ENCODE measurements at places on chromosomes 7 and 10. TPM values are rescaled to one million over a fixed set of nuclear protein-coding genes. Genes with fewer than 3 reads are reported as not detected.

Gene CFAP46
- 15.4 TPM for total RNA-seq

Gene HKDC1
- 4.1 TPM for total RNA-seq

Gene FAM25A
- total RNA-seq = not detected

Gene ZNF783
- 18.5 TPM for total RNA-seq

Gene WDR86
- total RNA-seq = 80.6 TPM

Gene ACBD7
- total RNA-seq = 10.7 TPM

Gene CYP2C8
- total RNA-seq = 8.1 TPM

Gene FBXL13
- total RNA-seq = 9.2 TPM

Gene EGR2
- total RNA-seq = 0.71 TPM

DNA sequence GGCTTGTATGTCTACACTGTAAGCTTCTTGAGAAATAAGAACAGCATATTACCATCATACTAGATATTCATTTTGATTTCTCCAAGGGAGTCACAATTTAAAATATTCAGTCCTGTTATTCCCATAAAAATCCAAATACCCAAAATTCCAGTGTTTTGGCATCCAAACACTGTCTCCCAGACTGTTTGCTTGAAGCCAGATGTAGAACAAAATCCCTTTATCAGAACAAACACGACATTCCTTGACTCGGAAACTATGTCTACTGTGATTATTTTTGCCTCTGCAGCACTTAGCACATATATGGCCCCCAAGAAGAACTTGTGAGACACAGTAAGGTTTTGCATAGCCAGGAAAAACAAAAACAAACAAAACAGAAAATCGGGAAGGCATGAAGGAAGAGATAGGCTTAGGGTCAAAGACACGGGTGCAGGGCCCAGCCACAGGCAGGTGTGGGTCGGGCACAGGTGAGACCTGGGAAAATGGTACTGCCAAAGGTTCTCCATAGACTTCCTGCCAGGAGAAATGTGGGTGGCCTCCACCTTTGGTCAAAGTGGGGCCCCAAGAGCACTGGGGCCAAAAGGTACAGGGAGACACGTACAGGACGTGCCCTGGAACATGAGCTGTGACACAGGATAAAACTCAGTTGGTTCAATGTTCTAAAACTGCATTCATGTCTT lies 36.5 kb downstream of the CPXM2 start:
- no peak for DNase-seq

DNA sequence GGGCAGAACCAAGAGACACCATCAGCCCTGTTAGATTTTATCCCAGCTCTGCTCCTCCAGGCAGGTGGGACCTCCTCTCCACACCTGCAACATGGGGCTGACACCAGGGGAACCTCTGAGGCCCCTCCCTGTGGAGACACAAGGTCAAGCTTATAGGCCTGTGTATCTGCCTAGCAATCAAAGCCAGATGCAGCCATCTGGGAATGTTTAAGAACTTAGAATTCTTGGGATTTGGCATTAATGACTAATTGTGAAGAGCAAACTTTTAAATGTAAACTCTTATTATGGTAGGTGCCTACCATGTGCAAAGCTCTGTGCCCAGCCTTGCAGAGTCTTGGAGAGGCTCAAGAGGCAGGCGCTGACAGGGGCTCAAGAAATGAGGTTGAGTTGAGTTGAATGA lies 52.1 kb downstream of the TBATA start:
- no peak for DNase-seq

DNA sequence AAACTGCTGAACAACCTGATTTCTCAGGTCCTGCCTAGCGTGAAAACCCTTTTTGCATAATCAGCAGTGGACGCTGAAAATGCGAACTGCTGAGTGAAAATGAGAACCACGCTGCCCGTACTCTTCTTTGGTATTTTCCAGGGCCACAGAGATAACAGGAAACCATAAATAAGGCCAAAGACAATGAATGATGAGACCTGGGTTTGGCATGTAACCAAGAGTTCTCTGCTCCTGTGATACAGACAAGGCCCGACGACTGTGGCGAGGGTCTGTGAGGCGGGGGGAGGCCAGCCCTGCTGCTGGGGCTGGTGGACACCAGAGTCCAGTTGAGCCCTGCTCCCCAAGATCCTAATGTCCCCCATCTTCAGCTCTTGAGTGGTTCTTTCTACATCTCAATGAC lies 236.0 kb downstream of the WDR11 start:
- no peak for DNase-seq

- no peak for DNase-seq
These were observed 208.9 kb downstream of the ARL4A start for GRCh38 chr7:12896316-12896715.

DNA sequence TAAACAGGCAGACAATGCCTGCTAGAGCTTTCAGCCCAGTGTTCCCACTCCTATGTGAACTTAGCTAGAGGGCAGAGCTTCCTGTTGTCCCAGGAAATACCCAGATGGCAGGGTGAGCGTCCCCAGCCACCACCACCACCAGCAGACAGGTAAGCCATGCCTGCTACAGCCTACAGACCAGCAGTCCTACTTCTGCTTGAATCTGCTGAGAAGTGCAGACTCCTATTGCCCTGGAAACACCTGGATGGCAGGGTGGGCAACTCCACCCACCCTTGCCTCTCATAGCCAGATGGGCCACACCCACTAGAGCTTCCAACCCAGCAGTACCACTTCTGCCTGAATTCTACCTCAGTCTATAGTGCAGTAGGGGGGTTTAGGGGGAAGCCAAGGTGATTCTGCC lies 64.4 kb downstream of the FBXL13 start:
- no peak for DNase-seq

GRCh38 chr10:59757966-59758365 lies 4.7 kb upstream of the MRLN start:
- no peak for DNase-seq

GRCh38 chr10:124667425-124668345 lies 76.5 kb downstream of the FAM53B start:
- DNase-seq = no peak

- DNase-seq = no peak
These were observed 588.5 kb downstream of the TNS3 start for GRCh38 chr7:46993396-46993795.

- DNase-seq = no peak
These were observed 19.6 kb upstream of the SCIN start for GRCh38 chr7:12550956-12551355.

GRCh38 chr10:132248455-132249225 lies 59.1 kb downstream of the STK32C start:
- DNase-seq = peak; percentile 33

DNA sequence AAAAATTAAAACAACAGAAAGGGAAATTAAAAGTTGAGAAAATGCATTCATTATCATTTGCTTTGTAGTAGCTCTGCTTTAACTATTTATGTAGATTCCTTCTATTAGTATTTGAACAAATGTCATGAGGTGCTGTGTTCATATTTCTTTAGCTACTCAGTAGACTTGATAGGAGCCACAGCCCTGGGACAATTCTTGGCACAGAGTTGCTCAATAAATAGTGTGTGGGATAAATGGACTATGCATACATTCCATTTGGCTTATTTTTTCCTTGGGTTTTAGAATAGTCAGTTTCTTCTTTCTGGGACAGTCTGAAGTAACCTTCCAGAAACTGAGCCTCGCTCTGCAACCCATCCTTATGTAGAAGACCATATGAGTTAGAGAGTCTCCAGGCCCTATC lies 13.4 kb downstream of the RPP30 start:
- no peak for DNase-seq

DNA sequence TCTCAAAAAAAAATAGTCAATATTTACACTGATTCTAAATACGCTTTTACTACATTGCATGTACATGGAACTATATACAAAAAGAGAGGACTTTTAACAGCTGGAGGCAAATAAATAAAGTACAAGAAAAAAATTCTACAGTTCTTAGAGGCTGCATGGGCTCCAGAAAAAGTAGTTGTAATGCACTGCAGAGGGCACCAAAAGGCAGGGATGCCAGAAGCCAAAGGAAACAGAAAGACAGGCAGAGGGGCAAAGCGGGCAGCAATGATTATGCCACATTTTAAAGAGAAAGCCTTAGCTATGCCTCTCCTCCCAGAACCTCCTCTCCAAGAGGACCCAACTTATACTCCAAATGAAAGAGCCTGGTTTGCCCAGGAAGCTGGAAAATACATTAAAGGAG lies 11.6 kb upstream of the ADCK2 start:
- no peak for DNase-seq

DNA sequence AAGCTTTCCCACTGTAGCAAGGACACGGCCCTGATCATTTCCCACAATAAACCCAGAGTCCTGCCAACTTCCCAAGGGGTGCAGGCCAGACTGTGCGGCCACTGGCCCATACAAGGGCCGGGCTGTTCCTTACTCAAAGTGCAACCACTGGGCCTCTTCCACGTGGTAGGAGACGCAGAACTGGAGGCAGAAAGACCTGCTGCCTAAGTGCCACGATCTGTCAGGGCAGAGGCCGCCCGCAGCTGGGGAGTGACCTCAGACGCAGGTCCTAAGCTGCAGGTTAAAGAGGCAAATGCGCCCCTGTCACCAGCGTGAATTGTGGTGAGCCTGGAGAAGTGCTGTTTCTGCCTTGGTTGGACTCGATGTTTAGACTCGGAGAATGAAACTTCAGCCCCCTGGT lies 26.2 kb downstream of the GPER1 start:
- DNase-seq = no peak

- no peak for DNase-seq
These were observed 186.5 kb upstream of the SEMA3E start for GRCh38 chr7:83835424-83835823.

GRCh38 chr10:28256776-28257175 lies 46.1 kb downstream of the MPP7 start:
- no peak for DNase-seq

- no peak for DNase-seq
These were observed 86.7 kb downstream of the ZNF33B start for GRCh38 chr10:42551582-42552187.

DNA sequence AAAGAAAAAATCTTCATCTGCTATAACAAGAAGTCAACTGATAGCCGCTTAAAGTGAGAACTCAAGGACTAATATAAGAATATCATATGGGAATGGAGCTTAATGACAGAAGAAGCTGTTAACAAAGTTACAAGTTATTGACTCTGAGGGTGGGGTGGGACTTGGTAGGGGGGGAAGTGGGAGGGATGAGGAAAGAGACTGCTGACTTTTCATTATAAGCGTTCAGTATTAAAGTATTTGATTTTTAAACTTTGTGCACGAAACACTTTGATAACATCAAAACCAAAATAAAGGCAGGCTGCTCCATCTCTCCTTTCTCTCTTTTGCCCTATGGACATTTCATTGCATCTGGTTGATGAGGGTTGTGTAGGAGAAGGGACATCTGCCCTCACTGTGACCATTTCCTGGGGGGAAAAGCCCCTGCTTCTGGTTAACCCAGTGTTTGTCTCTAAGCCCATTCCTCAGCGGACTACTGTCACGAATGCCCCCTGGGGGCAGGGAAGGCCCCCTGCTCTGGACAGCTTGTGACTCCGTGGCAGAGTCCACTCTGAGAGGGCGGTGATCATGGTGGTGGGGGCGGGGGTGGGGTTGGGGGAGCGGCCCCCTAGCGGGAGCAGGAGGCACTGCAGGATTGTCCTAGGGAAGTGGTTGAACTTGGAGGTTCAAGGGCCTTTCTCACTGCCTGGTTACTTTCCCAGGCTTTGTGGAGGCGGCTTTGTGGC lies 17.4 kb downstream of the SLC13A4 start:
- no peak for DNase-seq

DNA sequence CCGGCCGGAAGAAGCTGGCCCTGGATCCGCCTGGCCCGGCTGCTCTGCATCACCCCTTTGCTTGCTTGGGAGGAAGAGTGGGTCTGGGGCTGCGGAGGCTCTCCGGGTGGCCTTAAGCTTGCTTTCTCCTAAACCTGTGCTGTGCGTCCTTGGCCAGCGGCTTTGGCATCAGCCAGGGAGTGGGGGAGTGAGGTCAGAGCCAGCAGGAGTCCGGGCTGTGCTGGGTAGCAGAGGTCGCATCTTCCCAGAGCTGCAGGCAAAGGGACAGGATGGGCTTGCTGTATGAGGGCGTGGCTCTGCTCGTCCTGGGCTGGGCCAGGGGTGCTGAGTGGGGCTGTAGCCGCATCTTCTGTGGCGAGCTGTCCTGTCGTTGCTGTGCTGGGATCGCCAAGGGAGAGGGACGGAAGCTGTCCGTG lies 21.1 kb downstream of the BNIP3 start:
- DNase-seq = no peak

Data from progenitor cell of endocrine pancreas (in vitro differentiated cells).